ENCODE measurements at places on chromosomes 12 and 14. TPM values are rescaled to one million over a fixed set of nuclear protein-coding genes. Genes with fewer than 3 reads are reported as not detected.
A peak's percentile ranks its signal among the peaks of the same experiment; 100 is the strongest.

DNA sequence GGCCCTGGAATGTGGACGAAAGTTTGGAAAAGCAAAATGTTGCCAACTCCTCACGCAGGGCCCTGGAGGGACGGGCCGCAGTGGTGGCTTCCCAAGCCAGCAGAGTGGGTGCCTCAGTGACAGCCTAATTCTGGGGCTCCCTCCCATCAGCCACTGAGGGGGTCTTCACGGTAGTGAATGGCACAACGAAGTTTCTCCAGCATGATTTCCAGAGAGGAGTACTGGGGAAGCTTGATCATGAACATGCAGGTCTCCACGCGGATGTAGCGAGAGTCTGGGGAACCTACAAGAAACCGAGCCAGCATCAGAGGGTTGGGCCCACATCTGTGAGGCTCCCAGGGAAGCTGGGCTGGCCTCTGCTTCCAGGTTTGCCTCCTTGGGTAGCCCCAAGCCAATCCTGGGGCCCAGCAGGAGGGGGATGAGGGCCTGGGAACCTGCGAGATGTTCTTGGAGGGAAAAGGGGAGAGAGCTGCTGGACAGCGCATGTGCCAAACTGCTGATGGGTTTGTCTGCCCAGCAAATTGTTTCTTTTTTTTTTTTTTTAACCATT lies 37.0 kb downstream of the TRAFD1 start:
- DNase-seq = no peak

Gene SPPL3
- polyA plus RNA-seq = 12.7 TPM

Gene PRR4
- polyA plus RNA-seq = 4.1 TPM

DNA sequence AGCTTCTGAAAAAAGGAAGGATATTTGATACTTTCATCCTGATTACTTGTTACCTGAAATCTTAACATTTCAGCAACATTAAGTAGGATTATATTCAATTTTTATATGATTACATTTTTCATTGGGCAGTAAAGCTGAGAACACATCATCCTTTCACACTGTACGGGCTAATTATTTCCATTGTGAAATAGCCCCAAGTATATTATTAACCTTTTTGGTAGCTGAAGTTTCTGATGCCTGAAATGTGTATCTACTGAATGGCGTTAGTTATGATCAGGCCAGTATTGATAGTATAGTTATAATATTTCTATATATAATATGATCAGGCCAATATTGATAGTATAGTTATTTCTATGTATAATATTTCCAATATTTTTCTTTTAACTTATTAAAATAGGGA lies 10.1 kb downstream of the SPATS2 start:
- DNase-seq = no peak

Gene AVPR1A
- 0.03 TPM for polyA plus RNA-seq

DNA sequence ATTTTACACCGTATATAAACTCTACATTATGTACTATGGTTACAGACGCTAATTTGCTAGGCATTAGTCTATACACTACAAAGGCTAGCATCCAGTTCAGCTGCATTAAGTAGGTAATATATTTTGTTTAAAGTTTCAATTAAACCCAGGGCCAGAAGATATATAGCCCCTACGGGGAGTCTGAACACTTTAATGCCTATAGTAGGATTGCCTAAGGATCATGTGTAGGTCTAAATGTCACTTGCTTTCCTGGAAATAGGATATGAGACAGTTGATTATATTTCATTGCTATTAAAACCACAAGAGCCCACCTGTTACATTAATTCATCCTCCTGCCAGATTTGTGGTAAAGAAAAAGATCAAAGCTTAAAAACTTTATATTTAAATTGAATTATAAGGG lies 286.9 kb downstream of the TMTC2 start:
- DNase-seq = no peak

Gene KRT2
- not detected for polyA plus RNA-seq

DNA sequence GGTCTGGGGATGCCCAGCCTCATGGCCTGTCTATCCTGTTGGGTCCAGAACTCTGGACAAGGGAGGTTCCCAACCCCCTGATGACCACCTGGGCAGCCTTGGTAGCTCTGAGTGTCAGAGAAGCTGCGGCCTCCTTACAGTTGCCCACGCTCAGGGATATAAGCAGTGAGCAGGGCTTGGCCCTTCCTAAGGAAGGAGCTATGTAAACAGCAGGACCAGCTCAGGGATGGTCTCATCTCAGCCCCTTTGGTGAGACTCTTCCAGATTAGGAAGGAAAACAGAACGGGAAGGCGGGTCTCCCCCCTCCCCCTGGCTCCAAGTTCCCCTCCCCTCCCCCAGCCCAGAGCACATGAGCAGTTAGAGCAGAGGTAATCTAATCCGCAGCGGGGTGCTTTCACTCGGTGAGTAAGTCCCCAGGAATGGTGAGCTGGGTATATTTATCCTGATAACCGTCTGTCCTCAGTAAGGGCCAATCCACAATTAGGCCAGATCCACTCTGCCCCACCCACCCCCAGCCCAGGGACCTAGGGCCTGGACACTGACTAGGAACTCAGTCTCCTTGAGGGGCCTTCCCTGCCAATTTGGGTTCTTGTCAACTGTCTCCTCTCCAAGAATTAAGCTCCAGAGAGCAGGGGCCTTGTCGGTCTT lies 29.5 kb upstream of the RPLP0 start:
- peak; percentile 100 for DNase-seq

DNA sequence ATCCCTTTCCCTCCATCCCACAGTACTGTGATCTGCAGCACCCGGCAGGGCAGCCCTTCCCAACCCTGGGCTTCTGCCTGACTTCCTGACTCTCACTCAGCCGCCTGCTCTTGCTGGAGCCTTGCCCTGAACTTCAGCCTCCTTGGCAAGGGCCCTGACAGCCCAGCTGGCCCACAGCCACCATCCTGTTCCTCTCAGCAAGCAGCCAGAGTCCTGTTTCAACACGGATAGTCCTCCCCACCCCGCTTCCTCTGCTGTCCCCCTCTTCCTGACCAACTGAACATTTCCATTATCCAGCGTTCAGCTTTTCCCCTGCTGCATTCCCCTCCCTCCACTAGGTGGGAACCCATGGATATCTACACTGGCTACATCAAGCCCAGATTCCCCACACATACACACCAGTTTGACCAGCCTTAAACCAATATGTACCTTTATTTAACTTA lies 74.0 kb upstream of the MDM1 start:
- peak; percentile 52 for DNase-seq

GRCh38 chr14:64196814-64197411 lies 97.3 kb downstream of the ESR2 start:
- DNase-seq = peak; percentile 77

DNA sequence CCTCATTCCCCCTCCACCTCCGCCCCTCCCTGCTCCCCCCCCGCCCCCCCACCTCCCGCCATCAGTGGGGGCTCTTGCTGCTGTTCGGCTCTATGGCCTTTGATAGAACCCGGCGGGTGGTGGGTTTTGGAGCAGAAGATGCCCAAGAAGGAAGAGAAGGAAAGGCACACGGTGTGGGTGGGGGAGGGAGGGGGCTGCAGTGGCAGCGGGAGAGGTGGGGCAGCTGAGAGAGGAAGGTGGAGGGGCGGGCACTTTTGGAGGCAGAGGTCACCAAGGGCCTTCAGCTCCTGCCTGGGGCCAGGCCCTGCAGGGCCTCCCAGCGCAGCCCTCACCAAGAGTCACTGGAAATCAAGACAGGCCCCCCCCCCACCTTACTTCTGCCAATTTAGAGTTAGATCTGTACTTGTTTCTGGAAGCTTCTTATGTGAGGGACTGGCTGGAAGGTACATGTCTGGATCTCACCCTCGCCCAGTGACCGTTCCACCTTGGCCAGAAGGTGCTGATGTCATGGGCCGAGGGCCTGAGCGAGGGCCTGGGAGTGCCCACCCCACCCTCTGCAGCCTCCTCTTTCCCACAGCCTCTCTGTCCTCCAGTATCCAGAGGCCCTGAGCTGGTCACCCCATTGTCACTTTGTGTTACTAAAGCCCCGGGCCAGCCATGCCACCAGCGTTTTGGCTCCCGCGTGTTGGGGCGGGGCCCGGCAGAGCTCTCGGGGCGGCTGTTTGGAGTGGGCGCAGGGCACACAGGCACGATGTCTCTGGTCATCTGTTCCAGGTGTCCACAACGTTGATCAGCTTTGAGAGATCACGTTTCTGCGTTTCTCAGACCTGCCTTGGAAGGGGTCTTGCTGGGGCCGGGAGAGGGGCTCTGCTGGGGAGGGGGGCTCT lies 153.9 kb downstream of the KIF26A start:
- no peak for DNase-seq

Gene LRRK2
- not detected for polyA plus RNA-seq

Gene PTCSC3
- polyA plus RNA-seq = not detected

Gene CCDC197
- not detected for polyA plus RNA-seq

- DNase-seq = no peak
These were observed 118.8 kb downstream of the ST8SIA1 start for GRCh38 chr12:22215467-22216253.

DNA sequence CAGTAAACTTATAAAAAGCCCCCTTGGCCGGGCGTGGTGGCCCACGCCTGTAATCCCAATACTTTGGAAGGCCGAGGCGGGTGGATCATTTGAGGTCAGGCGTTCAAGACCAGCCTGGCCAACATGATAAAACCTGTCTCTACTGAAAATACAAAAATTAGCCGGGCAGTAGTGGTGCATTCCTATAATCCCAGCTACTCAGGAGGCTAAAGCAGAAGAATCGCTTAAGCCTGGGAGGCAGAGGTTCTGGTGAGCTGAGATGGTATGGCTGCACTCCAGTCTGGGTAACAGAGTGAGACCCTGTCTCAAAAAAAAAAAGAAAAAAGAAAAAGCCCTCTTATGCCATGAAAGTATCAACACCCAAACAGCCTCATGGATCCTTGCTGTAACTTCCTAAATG lies 3.7 kb downstream of the PRMT5 start:
- DNase-seq = no peak

GRCh38 chr12:5589054-5589453 lies 157.1 kb downstream of the NTF3 start:
- DNase-seq = peak; percentile 44

Gene ACTR10
- 50.2 TPM for polyA plus RNA-seq

Gene CBLN3
- 0.19 TPM for polyA plus RNA-seq

Gene POTEG
- polyA plus RNA-seq = not detected

DNA sequence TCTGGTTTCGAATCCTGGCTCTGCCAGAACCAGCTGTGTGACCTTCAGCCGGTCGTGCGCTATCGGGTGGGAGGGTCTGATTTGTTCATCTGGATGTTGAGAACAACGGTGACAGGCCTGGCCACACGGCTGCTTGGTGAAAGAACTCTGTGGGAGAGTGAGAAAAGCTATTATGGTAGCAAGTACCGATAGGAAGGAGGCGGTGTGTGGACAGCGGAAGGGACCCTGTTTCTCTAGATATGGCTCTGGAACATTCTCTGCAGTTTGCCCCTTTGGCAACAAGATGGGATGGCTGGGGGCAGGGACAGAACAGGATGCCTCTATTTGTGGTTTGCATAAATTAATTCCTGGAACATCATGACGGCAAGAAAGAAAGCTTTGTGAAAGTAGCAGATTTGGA lies 347.3 kb downstream of the AACS start:
- no peak for DNase-seq

Gene ERP27
- not detected for polyA plus RNA-seq

DNA sequence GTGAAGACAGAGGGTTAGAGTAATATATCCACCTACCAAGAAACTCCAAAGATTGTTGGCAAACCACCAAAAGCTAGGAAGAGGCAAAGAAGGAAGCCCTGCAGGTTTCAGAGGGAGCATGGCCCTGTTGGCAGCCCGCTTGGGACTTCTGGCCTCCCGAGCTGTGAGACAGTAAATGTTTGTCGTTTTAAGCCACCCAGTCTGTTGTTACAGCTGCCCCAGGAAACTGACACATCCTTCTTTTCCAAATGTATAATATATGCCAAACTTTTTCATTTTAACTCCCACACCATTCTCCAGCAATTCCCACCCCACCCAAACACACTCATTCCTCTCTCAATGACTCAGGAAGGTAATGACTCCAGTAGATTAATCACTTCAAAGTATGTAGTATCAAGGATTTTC lies 74.0 kb downstream of the RPS29 start:
- DNase-seq = no peak

- DNase-seq = peak; percentile 37
These were observed 357 bp downstream of the HOMEZ start for GRCh38 chr14:23285530-23286019.

GRCh38 chr12:111117017-111117416 lies 196.6 kb upstream of the MYL2 start:
- no peak for DNase-seq

DNA sequence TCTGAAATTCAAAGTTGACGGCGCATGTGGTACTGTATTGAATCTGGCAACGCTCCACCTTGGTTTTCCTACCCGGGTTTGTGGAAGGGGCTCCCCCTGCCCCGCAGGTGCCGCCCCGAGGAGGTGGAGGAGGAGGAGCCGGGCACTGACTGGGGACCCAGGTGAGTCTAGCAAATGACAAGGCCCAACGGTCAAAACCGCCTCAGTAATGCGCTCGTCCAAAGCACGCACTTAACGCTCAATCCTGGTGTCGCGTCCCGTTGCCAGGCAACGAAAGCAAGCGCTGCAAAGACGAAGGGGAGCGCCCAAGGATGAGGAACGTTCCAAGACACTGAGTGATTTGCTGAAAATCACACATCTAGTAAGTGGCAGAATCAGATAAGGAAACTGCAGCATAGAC lies 24.0 kb upstream of the CLEC4E start:
- DNase-seq = peak; percentile 86

- peak; percentile 92 for DNase-seq
These were observed 379.6 kb downstream of the LRIG3 start for GRCh38 chr12:58540480-58541299.

Gene CMA1
- polyA plus RNA-seq = not detected

Gene TMPO
- 77.9 TPM for polyA plus RNA-seq

DNA sequence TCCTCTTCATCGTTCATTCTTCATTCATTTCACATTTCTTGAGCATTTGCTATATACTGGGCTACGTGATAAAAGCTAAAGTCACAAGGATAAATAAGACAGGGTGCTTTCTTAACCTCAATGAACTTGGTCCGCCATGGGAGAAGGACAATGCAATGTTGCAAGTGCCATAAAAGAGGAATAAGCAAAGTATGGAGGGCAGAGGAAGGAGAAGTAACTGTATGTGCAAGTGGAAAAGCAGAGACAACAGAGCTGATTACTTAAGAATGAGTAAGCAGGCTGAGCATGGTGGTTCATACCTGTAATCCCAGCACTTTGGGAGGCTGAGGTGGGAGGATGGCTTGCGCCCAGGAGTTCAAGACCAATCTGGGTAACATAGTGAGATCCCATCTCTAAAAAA lies 14.4 kb downstream of the AREL1 start:
- no peak for DNase-seq

GRCh38 chr14:77838831-77839511 lies 39.1 kb downstream of the ADCK1 start:
- peak; percentile 19 for DNase-seq

Gene KLHL33
- polyA plus RNA-seq = 0.15 TPM

GRCh38 chr12:115322275-115322674 lies 638.3 kb upstream of the TBX3 start:
- DNase-seq = no peak

- DNase-seq = peak; percentile 85
These were observed 2.9 kb downstream of the RDH12 start for GRCh38 chr14:67704484-67705089.

Measured in GM23338 (cell line).